Stimulated activated CD8-positive, alpha-beta memory T cell treated with anti-CD3 and anti-CD28 coated beads, Interleukin-7, amount 100 ng/mL, for 48 hours (primary cell): ENCODE measurements at places on chromosomes 2 and 18.

- no peak for DNase-seq
These were observed 145.4 kb upstream of the TWIST2 start for GRCh38 chr2:238702276-238703052.

DNA sequence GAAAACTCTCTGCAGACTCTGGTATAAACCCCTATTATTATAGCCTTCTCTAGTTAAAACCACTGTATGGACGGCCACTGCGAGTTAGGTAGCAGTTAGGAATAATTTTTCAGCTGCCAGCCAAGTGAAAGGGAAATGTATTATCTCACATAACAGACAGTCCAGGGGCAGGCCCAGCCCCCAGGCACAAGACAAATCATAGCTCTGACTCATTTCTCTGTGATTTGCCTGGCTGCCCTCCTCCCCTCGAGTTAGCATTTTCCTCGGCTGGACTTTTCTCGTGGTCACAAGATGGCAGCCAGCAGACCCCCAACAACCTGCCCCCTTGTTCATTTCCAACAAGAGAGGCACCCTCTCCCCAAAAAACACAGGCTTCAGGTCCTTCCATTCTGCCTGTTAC, 10.5 kb downstream of the VIT start:
- DNase-seq: no peak

DNA sequence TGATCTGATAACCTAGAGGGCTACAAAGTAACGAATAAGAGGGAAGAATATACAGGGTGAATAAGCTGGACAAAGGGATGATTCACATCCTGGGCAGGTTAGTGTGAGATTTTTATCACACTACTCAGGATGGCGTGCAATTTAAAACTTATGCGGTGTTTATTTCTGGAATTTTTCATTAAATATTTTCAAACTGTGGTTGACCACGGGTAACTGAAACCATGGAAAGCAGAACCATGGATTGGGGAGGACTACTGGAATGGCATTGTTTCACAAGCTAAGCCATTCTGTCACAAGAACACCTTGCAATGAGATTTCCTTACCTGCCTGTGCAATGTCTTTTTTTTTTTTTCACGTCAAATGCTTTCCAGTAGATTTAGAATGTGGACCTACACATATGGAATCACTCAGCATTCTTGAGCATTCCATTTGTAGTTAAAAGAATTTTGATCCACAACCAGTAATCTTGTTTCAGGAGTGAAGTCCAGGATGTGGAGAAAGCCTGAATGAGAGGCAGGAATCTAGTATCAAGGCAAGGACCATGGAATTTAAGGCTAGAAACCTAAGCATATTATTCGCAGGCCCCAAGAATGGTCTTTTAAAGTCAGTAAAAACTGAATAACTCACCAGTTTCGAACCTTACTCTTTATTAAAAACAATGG, 8.0 kb upstream of the CDK15 start:
- DNase-seq: no peak

GRCh38 chr18:62566199-62566598, 43.4 kb downstream of the ZCCHC2 start:
- DNase-seq: no peak

GRCh38 chr2:96170626-96171025, 25.4 kb upstream of the DUSP2 start:
- DNase-seq: no peak

- DNase-seq: no peak
These were observed 398.4 kb downstream of the DSC3 start for GRCh38 chr18:30644158-30644557.

DNA sequence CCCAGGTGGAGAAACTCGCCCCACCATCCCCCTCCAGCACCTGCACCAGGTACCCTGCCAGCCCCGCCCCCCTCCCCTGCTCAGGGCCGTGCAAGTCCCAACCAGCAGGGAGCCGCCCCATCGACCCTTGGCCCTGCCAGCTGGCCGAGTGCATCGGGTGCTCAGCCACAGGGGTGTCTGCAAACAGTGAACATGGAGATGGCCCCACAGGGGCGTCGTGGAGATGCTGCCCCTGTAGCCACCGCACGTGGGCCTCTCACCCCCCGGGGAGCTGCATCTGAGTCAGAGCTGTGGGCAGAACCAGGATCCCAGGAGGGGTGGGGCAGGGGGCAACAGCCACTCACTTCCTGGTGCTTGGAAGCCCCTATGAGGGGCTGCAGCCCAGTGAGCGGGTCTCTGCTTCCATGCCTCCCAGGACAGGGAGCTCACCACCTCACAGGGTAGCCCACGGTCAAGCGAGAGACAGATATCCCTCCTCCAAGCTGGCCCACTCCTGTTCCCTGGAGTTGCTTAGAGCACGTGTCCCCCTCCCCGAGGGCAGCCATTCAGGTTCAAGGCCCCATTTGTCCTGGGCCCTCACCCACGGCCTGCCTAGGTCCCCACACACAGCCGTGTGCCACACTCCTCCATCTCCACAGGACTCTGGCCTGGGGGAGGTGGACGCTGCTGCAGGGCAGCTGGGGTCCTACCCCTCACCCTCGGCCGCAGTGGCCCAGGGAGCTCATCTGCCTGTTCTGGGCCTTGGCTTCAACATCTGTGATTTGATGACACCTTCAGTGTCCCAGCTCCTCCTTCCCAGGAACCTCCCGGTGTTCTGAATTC, 1.1 kb upstream of the MAB21L4 start:
- no peak for DNase-seq

GRCh38 chr2:69082430-69082997, 69.5 kb downstream of the ANTXR1 start:
- no peak for DNase-seq

- no peak for DNase-seq
These were observed 13.0 kb upstream of the SLC9A2 start for GRCh38 chr2:102606353-102606752.

GRCh38 chr2:113157118-113157896, 16.5 kb upstream of the PSD4 start:
- DNase-seq: no peak

DNA sequence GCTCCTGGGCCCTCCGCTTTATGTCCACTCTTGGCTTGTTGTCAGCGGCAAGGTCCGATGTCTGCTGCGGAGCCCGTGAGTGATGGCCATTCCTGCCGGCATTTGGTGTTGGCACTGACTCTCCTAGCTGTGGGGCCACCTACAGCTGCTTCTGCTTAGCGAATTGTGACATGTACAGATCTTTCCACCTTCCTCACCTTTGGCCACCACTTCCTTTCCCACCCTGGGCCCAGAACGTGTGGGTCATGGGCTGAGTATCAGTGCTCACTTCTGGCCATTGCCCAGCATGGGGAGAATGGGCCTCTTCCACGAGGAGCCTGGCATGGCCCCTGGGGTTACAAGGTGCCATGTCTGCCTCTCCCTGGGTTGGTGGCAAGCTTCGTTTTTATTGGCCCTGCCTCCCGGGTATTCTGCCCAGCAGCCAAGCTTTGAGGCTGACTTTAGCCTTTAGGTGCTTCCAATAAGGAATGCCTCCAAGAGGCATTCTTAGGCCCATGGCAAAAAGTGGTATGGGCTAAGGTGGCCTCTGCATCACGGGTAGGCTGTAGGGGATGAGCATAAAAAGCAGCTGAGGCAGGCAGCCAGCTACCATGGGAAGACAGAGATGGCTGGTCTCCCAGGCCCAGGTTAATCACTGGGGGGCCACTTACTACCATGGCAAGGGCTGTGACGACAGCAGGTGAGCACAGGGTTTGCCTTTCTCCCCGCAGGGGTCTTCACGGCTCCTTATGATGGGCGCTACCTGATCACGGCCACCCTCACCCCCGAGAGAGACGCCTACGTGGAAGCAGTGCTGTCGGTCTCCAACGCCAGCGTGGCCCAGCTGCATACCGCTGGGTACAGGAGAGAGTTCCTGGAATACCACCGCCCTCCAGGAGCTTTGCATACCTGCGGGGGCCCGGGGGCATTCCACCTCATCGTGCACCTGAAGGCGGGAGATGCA, 65.8 kb downstream of the EMILIN2 start:
- no peak for DNase-seq
